ENCODE measurements at places on chromosomes 12 and 14.

GRCh38 chr14:92144708-92145107 is 22.9 kb downstream of the CPSF2 start:
- DNase-seq: no peak

GRCh38 chr12:26264215-26264838 is 69.0 kb downstream of the SSPN start:
- DNase-seq: no peak

GRCh38 chr14:31611778-31612433 is 50.7 kb downstream of the NUBPL start:
- no peak for DNase-seq

DNA sequence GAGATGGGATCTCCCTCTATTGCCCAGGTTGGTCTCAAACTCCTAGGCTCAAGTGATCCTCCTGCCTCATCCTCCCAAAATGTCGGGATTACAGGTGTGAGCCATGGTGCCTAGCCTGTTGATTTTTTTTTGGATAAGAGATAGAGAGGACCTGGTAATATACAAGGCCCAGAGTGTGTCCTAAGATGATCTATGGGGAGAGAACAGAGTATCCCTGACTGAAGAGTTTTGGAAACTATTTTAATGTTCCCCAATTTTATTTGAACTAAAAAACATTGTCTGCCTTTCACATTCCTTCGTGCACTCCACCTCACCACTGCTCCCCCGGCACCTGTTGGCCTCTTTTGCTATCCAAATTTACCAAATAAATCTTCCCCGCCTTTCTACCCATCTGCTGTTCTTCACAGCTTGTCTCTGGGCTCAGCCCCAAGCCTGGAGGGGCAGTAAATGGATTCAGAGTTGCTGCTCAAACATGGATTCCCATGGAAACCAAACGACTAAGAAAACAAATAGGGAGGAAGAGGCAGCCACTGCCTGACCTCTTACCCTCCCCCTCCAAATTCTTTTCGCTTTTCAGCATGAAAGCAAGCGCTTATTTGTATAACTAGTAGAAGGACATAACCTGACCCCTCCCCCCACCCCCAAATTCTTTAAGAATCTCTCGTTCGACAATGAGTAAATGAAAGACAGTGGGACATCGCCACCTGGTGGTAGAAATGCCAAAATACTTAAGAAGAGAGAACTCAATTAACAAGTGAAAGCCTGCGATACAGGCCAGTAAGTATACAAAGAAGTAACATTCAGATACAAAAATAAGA is 22.6 kb downstream of the OR10G3 start:
- DNase-seq: peak; percentile 91

- DNase-seq: no peak
Measured at GRCh38 chr12:1252758-1253157, 261.7 kb downstream of the ERC1 start.

- no peak for DNase-seq
Measured at GRCh38 chr14:77151245-77151644, 9.7 kb upstream of the ZDHHC22 start.

- peak; percentile 27 for DNase-seq
Measured at GRCh38 chr14:41925409-41925808, 318.7 kb downstream of the LRFN5 start.

DNA sequence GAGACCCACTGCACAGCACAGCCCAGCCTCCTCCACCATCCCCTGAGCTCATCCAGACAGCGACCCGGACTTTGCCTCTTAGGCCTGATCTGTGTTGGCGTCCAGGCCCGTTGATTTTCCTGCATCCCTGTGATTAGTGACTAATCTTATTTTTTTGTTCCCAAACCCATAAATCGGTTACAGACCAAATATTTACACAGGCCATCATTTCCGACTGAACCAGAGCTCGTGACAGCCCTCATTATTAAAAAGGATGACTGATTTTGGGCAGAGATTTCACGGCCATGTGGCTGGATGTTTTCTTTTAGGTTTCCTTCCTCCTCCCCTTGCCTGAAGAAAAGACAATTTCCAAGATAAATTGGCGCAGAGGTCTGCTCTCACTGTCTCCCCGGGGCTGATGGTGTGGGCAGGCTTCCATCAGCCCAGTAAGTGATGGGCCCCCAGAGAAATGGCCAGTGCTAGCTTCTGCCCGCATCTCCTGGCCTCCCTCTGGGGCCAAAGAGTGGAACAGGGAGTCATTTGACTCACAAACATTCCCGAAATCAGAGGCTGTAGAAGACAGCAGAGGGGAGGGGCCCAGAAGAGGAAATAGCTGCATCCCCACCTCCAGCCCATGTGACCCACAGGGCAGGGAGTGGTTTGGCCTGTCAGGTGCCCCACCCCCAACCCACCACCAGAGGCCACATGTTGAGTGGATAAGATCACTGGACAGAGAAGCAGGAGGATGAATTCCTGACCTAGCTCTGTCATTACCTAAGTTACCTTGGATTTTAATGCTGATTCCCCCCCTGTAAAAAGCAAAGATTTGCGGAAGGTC is 283.5 kb downstream of the KSR2 start:
- peak; percentile 12 for DNase-seq

GRCh38 chr12:124177276-124177950 is 117.5 kb upstream of the RFLNA start:
- DNase-seq: no peak

- DNase-seq: no peak
Measured at GRCh38 chr14:92897922-92898565, 24.9 kb upstream of the CHGA start.

DNA sequence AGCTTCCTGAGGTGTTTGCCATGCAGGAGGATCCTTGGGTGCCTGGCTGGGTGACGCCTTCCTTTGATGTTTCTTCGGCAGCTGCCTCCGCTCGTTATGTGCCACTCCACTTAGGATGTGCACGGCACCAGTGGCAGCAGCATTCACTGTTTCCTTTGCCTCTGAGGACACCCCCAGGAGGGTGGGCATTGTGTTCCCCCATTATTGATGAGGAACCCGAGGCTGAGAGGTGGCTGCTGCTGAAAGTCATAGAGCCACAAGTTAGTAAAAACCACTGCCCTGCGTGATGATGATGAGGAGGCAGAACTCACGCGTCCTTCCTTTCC is 41.2 kb downstream of the EP400 start:
- no peak for DNase-seq

GRCh38 chr12:46682148-46682547 is 143.6 kb downstream of the SLC38A4 start:
- DNase-seq: no peak

- no peak for DNase-seq
Measured at GRCh38 chr14:99644035-99644587, 818 bp upstream of the HHIPL1 start.

All from NCI-H1417 treated with DMSO at 0.1 percent for 48 hours (cell line).